Mesothelial cell of epicardium (in vitro differentiated cells): ENCODE measurements at places on chromosomes 3 and 15.

- H3K27ac ChIP-seq: peak overlapping the region; percentile 56
- peaks cover 30% of the 10 kb centered on the region for H3K4me1 ChIP-seq
- peak overlapping the region; percentile 54 for H3K4me3 ChIP-seq
- H3K27me3 ChIP-seq: no peaks in the 10 kb centered on the region
- no peak for DNase-seq
- H3K36me3 ChIP-seq: no peaks in the 10 kb centered on the region
These were observed 2.4 kb downstream of the UCN2 start for GRCh38 chr3:48561045-48561736.

- no peak for DNase-seq
- peak overlapping the region; percentile 83 for H3K27ac ChIP-seq
- no peaks in the 10 kb centered on the region for H3K36me3 ChIP-seq
- no peaks in the 10 kb centered on the region for H3K27me3 ChIP-seq
These were observed 428 bp downstream of the LYSMD4 start for GRCh38 chr15:99732751-99733267.

- H3K27me3 ChIP-seq: peaks cover 9% of the 10 kb centered on the region
- H3K27ac ChIP-seq: no peak overlapping the region
- no peaks in the 10 kb centered on the region for H3K4me1 ChIP-seq
- no peak for DNase-seq
- no peak overlapping the region for H3K4me3 ChIP-seq
These were observed 66.6 kb downstream of the IL20RB start for GRCh38 chr3:137024348-137024747.

GRCh38 chr3:54962200-54962599 lies 34.3 kb upstream of the LRTM1 start:
- no peaks in the 10 kb centered on the region for H3K36me3 ChIP-seq
- no peak overlapping the region for H3K27ac ChIP-seq
- H3K4me3 ChIP-seq: no peak overlapping the region
- no peak for DNase-seq
- H3K4me1 ChIP-seq: peaks cover 55% of the 10 kb centered on the region
- H3K27me3 ChIP-seq: no peaks in the 10 kb centered on the region

GRCh38 chr3:49873623-49874022 lies 3.9 kb upstream of the CAMKV start:
- H3K36me3 ChIP-seq: no peaks in the 10 kb centered on the region
- DNase-seq: no peak
- no peaks in the 10 kb centered on the region for H3K4me1 ChIP-seq
